GM04503 (cell line): ENCODE measurements at places on chromosomes 1 and 21.

- DNase-seq, result no peak
Observed at GRCh38 chr1:27513958-27514357, 24.0 kb upstream of the WASF2 start.

DNA sequence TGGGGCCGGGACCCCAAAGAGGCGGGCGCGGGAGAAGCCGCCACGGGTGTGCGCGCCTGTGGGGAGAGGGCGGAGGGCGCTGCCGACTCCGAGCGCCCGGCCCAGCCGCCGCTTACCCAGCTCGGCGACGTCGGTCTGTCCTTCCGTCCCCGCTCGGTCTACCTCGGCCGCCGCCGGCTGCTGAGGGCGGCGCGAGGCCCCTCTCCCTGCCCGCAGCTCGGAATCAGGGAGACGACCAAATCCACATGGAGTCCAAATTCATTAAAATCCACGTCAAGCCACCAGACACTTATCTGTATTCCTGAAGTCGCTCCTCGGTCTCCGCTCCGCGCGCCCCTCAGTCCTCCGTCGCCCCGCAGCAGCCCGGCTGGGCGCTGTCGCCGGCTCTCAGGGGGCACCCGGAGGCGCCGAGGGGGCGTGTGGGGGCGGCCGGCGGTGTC, 637 bp downstream of the PLXNA2 start:
- no peak for DNase-seq

- DNase-seq, result no peak
Observed at GRCh38 chr1:245039196-245039595, 115.6 kb upstream of the KIF26B start.

DNA sequence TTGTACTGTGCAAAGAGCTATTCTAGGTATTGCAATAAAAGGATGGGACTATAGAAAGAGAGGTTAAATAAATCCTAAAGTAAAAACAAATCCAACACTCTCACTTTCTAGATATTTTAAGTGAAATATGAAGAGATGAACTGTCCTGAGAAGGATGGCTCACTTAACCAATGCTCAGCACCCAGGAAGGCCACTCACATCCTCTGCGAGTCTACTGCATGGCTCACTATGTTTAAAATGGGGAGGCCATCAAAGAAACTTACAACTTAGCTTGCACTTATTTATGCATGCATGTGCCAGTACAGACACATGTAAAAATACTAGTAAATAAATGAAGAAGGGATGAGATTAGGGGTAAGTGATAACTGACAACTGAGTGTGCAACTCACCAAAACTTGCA, 37.5 kb downstream of the PLPPR5 start:
- DNase-seq, result no peak

DNA sequence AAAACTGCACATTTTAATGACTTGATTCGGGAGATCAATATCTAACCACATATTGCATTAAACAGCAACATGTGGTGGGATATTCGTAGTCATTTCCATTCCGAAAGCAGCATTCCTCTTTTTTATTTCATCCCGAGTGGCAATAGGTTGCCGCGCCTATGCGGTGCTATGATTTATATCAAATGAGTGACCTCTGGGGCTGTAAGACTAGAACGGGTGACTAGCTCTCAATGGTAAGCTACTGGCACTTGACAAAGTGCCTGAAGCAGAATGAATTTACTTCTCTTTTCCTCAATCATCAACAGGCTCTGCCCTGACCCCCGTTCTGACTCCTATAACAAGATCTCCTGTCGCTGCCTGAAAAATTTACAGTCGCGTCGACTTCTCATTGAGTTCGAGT, 162.3 kb downstream of the ZNF281 start:
- DNase-seq, result no peak
